NCI-H1930 (cell line): ENCODE measurements at places on chromosomes 5 and 9.

- DNase-seq: no peak
These were observed 54.9 kb upstream of the FSTL4 start for GRCh38 chr5:133667217-133667616.

GRCh38 chr9:127263237-127263636, 1.3 kb upstream of the GARNL3 start:
- DNase-seq: no peak

DNA sequence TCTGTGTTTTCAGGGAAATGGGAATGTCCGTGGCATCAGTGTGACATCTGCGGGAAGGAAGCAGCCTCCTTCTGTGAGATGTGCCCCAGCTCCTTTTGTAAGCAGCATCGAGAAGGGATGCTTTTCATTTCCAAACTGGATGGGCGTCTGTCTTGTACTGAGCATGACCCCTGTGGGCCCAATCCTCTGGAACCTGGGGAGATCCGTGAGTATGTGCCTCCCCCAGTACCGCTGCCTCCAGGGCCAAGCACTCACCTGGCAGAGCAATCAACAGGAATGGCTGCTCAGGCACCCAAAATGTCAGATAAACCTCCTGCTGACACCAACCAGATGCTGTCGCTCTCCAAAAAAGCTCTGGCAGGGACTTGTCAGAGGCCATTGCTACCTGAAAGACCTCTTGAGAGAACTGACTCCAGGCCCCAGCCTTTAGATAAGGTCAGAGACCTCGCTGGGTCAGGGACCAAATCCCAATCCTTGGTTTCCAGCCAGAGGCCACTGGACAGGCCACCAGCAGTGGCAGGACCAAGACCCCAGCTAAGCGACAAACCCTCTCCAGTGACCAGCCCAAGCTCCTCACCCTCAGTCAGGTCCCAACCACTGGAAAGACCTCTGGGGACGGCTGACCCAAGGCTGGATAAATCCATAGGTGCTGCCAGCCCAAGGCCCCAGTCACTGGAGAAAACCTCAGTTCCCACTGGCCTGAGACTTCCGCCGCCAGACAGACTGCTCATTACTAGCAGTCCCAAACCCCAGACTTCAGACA, 9.5 kb downstream of the RAB24 start:
- DNase-seq: no peak

DNA sequence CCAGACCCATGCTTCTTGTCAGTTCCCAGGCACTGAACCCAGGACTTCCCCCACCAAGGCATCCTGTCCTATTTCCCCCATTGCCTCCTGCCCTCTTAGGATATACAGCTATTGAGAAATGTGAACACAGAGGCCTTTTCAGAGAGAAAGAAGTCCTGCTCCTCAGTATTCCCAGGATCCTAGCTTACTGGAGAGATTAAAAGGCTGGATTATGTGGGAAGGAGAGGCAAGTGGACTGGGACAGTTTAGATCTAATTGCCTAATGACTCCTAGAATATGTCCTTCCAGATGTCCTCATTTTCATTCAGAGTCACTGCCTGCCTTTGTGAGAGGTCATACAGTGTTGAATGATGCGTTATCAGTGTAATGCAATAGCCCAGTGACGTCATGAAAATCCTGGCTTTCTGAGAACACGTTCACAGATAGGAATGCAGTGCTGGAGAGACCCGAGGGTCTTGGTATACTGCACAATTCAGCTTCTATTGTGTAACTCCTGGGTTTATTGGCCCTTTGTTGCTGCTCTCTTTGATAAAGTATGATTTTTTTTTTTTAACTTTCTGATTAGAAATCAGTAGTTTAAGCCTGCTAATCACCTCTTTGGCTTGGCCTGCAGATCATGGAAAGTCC, 26.2 kb downstream of the WWC1 start:
- DNase-seq: peak; percentile 32

DNA sequence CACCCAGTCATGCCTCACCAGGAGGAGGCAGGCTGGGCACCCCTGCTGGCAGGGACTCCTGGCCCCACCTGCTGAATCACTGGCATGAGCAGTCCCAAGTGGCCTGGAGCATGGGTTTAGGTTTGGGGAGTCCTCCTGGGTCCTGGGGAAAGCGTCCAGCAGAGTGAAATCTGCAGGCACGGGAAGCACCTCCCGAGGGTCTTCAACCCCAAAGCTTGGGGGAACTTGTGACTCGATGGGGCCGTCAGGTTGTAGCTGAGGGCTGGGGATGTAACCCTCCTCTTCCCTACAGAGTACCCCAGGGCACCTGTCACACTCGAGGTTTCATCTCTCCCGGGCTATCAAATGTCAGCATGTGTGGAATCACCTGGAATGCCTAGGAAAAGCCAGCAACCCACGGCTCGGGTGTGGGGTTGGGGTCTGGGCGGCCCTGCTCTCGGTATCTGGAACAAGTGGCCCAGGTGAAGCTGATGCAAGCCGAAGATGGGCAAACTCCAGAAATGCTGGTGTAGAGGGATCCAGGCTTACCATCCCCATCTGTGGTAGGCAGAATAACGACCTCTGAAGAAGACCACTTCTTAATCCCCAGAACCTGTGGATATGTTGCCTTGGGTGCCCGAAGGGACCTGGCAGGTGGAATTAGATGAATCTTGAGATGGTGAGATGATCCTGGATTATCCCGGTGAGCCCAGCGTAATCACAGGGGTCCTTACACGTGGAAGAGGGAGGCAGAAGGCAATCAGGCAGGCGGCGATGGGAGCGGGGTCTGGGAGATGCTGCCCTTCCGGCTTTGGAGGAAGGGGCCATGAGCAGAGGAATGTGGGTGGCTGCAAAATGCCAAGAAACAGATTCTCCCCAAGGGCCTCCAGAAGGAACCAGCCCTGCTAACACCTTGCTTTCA, 6.1 kb upstream of the RASGEF1C start:
- DNase-seq: no peak

GRCh38 chr5:180974612-180975315, 13.9 kb upstream of the BTNL3 start:
- no peak for DNase-seq

DNA sequence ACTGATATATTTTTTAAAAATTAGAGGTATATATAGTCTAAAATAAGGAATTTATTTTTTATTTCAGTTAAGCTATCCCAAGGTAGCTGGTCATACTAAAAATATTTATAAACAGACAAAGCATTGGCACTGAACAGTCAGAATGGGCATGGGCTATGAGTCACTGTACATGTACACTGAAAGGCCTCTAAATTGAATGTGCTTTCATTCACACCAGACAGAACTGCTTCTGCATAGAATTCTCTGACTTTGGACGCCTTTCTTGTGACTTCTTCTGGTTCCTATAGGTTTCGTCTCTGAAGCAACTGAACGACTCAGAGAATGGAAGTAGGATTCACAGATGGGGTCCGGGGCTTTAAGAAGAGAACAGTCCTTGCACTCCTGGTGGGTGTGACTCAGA, 394.8 kb upstream of the MEF2C start:
- no peak for DNase-seq

DNA sequence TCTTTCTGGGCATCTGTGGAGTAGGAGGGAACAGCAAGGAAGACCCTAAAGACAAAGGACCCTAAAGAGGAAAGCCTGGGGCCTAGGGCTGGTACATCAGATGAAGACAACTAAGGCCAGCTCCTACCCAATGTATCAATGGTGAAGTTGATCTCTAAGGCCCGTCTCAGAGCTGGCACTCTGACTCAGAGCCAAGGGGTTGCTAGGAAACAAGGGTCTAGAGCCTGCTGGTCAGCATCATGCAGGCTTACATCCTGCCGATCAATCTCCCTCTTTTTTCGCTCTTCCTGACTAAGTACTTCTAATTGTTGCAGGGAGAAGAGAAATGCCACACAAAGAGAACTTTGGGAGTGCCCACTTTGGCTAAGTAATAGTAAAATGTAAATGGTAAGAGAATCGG, 26.2 kb downstream of the TRIM32 start:
- no peak for DNase-seq
